ENCODE measurements at places on chromosomes 5 and 9.

- no peak for DNase-seq
These were observed 1111.1 kb downstream of the TAF11L14 start for GRCh38 chr5:18745042-18745987.

DNA sequence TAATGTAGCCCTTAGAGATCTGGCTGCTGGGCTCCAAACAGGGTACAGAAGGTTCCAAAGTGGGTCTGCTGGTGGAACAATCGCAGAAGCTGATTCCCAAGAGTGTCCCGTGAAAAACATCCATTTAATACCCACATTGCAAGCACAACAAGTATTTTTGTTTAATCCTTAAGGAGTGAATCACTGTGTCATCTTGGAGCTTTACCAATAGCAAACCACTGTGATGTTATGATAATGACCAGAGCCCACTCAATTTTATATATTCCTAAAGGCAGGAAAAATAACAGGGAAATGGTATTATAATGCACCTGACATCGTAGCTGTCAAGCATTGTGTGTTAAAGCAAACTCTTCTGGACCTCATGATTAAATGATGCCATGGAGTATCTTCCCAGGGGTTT lies 291.9 kb downstream of the FBXL7 start:
- DNase-seq, result no peak

GRCh38 chr5:95369782-95370181 lies 21.4 kb upstream of the FAM81B start:
- no peak for DNase-seq

GRCh38 chr5:138649316-138649720 lies 74.1 kb upstream of the HSPA9 start:
- no peak for DNase-seq

DNA sequence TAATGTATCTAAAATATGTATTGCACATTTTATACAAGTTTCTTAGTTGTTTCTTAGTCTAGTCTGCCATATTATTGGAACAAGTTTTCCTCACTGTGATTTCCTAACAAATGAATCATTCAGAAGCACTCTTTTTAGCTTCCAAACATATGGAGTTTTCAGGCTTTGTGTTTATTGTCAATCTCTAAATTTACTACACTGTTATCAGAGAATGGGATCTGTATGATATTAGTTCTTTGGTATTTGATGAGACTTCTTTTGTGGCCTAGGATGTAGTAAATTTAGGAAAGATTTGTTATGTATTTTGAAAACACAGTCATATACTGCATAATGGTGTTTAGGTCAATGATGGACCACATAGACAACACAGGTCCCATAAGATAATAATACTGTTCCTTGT lies 25.7 kb downstream of the SREK1IP1 start:
- no peak for DNase-seq

DNA sequence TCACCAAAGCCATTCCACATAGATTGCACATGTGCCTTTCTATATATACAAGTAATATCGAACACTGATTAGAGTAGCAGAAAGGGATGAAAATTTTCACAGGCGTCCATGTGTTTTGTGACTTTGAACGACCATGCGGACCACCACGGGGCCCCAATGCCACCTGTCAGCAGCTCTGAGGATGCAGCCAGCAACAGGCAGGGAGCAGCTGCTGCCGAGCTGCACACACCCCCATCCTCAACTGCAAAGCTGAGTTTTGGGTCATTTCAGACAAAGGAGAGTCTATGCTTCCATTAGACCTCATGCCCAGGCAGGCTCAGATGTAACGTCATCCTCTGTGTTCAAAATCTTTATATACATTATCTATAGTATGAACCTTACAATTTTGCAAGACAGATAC lies 503.8 kb downstream of the IRX1 start:
- DNase-seq, result no peak

GRCh38 chr5:147956842-147957223 lies 50.5 kb upstream of the C5orf46 start:
- no peak for DNase-seq

- no peak for DNase-seq
These were observed 534.3 kb upstream of the RORB start for GRCh38 chr9:73962792-73963191.

- DNase-seq, result no peak
These were observed 27.2 kb downstream of the NEK6 start for GRCh38 chr9:124284940-124285441.

DNA sequence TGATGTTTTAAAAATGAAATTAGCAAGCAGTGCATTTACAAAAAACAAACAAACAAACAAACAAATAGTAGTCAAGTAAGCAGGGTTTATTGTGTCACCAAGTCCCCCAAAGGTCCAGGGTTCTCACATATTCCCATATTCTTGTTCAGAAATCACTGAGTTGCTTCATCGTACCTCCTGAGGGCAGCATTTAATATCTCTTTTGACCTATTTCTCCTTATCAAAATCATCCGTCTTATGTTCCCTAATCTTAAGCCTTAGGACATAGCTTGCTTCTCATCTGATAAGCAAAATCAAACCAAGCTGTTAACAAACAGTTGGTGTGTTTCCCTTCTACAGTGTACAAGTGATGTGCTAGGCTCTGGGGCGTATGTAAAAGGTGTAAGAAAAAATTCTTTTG lies 109.5 kb upstream of the MAN2A1 start:
- no peak for DNase-seq

- DNase-seq, result no peak
These were observed 283.8 kb downstream of the CD180 start for GRCh38 chr5:66912787-66913186.

DNA sequence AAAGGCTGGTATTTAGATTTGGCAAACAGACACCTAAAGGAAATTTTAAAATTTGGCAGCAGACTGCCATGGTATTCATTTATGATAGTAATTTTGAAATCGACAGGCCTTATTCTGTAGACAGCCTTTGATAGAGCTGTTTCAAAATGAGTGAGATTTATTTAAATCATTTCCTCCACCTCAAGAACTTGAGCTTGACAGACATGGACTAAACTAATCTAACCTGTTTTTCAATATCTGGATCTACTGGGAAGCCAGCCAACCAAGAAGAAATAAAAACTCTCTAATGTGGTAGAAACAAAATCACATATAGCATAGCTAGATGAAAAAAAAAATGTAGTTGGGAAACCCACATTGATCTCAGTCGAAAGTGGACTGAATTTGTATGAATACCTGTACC lies 56.9 kb upstream of the RASA1 start:
- DNase-seq, result no peak

DNA sequence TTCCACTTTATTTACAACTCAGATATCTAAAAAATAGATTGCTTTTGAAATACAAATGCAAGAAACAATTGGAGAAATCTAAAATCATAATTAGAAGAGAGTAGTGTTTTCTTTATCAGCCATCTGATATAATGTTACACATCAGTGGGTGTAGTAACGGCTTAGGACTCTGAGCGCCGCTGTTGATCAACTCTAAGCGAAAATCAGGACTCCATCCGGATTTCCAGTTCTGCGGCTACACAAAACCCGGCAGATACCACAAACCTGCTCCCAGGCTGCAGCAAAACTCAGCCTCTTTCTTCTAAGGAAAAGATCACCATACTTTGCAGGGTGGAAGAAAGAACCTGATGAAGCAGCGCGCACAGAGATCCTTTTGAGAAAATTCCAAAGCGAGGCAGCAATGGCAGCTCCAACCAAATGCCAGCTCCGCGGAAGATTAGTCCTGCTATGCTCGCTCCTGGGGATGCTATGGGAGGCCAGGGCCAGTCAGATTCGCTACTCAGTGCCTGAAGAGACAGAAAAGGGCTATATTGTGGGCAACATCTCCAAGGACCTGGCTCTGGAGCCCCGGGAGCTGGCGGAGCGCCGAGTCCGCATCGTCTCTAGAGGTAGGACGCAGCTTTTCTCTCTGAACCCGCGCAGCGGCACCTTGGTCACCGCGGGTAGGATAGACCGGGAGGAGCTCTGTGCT lies at the start of gene PCDHGA9:
Gene PCDHGA9, plus strand, starts transcription at position 226 of the 691 bp plus-strand sequence. Its CDS starts 175 bp downstream, at position 401.
- DNase-seq, result no peak

DNA sequence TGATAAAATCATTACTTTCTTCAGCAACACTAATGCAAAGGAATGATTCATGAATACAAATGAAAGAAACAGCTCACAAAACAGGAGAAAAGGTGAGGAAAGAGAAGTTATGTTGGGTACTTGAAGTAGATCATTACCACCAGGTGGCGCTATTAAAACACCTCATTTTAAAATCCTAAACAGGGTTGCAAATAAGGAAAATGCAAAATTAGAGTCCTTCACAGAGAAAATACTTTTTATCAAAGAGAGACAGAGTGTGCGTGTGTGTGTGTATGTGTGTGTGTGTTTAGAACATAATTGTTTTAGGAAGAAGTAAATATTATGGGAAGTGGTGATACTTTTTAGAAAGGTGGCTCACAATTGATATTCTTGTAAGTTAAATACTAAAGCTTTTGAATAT lies 49.5 kb upstream of the CD180 start:
- no peak for DNase-seq

GRCh38 chr9:22740781-22741180 lies 294.2 kb downstream of the DMRTA1 start:
- no peak for DNase-seq

DNA sequence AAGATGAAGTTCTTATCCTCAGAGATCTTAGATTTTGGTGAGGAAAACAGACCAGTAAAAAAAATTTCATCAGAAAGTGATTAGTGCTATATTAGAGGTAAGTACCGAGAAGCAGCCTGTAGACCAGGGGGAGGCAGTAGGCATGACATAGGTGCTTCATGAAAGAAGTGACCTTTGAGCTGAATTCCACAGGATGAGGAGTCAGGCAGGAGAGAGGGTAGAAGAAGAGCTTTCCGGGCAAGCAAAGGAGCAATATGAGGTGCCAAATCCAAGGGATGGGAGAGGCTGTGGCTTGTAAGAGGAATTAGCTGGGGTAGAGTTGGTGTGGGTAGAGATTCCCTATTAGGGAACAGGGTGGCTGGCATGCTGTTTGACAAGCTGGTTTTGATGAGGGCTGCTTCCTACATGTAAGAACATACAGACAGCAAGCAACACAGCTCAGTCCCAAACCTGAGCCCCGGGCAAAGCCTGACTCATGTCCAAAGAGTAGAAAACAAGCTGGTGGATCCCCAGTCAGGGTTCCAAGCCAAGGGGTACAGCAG lies 48.4 kb upstream of the PWWP2A start:
- DNase-seq, result no peak

DNA sequence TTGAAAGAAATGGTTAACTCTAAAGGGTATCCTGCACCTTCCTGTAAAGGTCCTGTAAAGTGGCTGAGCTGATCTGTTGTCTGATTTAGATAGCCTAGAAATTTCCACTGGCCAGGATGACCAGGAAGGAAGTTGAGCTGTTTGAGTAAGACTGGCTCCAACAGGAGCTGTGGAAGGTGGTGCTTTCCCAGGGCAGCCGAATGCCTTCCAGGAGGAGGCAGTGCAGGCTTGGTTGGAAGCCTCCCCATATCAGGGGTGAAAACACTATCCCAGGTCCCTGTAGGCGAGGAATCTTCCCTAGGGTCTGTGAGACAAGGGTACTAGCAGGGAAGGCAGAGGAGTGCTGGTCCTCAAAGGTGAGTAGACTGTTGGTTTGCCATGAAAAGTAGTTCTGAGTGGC lies 98.4 kb downstream of the LIX1 start:
- no peak for DNase-seq

DNA sequence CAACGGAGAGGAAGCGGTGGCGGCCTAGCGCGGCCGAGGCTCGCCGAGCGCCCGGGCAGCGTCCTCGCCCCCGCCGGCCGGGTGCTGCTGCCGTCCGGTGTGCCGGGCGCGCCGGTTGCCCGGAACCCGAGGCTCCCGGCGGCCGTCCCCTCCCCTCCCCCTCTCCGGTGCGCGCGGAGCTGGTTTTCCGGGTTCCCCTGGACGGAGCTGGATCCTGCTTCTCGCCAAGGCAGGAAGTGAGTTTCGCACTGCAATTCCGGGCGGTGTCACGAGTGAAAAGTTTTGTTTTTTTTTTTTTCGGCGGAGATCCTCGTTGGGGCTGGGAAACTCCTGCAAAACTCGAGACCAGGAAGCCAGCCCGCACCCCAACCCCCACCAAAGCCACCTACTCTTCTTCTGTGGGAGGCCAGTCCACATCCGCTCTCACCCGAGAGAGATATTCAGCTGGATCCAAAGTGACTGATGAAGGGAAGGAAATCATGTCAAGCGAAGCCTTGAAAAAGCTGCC lies at the start of gene ERBIN:
Gene ERBIN, plus strand, starts transcription at position 300 of the 508 bp plus-strand sequence. CDS start 66,144 bp downstream, outside the sequence.
- DNase-seq, result peak; percentile 59

GRCh38 chr5:68028131-68028727 lies 187.3 kb upstream of the PIK3R1 start:
- no peak for DNase-seq

DNA sequence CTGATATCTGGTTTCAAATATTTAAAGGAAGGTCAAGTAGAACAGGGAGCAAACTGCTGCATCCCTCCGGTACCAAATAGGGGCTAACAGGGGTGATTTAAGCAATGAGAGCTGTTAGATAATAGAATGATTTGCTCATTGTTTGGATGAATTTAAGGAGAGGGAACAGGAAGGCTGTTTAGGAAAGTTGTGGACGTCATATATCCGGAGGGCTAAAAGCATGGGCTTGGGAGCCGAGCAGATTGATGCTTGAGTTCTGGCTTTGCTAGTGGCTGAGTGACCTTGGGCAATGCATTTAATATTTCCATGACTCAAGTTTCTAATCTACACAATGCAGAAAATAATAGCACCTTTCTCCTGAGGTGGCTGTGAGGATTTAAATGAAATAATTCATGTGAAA lies 85.4 kb upstream of the RPS23 start:
- DNase-seq, result no peak

- DNase-seq, result no peak
These were observed 186.5 kb downstream of the MAN2A1 start for GRCh38 chr5:109876030-109876725.

- no peak for DNase-seq
These were observed 3.7 kb upstream of the NIPAL4 start for GRCh38 chr5:157456301-157456700.

DNA sequence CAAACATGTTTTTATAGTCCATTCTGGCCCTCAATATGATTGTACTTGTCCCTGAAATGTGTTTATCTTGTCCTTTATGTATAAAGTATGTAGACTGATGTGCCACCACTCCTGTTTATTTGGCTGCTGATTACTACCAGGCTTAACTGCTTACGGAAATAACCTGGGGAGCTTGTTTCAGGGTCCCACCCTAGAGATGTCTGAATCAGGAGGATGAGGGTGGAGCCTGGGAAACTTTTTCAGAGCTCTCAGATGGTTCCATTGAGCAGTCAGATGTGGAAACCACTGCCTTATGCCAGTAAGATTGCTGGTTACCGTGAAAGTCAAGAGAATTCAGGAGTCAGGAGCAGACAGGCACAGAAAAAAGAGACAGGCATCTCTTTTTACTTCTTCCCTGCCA lies 19.2 kb downstream of the SLC23A1 start:
- DNase-seq, result no peak

GRCh38 chr9:92467511-92467910 lies 14.8 kb downstream of the ASPN start:
- no peak for DNase-seq

GRCh38 chr5:51479840-51480239 lies 96.6 kb downstream of the ISL1 start:
- DNase-seq, result no peak

- DNase-seq, result no peak
These were observed 137.8 kb downstream of the LPAR1 start for GRCh38 chr9:110900456-110900855.

Measured in activated CD4-positive, alpha-beta T cell treated with anti-CD3 and anti-CD28 coated beads for 24 hours (primary cell).